ENCODE measurements at places on chromosomes 3 and 15.

DNA sequence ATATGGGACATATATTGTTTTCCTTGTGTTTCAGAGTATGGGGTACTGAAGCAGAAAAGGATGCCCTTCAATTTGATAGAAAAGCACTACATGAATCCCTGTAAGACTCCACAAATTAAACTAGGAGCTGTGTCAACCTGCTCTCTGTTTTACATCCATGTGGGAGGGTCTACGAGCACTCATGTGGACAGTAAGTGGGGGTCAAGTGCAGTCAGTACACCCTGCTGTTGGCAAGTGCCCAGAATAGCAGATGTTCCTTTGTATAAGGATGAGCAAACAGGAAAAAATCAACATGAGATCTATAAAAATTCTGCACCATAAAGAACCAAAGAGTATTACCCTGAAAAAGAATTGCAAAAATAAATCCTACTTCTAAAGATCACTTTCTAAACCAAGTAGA is 659.9 kb downstream of the SI start:
- DNase-seq = no peak

DNA sequence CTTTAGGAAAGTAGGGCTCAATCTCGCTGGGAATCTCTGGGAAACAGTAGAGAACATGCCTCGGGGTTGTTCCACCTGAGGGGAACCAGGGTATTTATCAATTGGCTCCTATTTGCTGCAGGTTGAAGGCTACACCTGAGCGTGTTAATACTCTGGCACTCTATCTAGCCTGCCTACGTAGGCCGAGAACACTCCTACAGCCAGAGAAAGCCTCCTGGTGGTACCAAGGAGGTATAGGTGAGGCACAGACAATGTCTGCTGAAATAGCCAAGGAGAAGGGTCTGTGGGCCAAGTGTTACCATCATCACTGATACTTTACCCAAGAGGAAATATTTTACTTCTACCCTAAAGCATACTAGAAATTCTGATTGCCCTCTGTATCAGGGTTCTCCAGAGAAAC is 341.0 kb upstream of the UBE2E2 start:
- no peak for DNase-seq

DNA sequence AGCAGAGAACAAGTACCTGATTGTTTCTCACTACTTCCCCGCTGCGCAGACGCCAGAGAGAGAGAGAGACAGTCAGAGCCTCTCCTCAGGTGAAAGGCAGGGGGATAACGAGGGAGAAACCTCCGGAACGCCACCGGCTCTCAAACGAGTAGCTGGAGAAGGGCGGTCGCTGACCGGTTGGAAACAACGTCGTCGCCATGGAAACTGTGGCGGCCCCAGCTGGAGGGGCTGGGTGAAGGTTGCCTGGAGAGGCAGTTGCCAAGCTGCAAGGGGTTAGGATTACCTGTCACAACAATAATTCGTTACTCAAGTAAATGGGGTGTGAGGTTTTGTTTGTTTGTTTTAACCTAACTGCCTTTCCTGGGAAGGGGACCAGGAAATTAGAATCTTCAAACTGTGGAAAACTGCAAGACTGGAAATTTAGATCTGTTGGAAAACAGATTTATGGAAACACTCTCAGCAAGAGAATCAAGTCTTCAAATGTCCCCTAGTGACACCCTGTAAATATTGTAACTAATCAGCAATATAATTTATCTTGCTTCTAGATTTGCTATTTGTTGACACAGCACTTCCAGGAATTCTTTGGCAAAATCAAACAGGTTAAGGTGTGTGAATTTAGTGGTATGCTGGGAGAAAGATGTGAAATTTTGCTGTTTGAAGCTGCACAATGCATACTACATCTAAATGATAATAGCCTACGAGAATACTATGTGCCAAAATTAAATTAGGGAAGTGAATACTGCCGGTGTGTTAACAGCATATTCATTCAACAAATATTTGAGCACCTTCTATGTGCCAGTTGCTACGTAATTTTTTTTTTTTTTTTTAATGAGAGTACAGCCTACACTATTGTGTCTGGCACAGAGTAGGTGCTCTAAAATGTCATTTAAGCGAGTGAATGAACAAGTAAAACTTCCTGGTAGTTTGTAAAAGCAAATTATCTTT is at the start of gene DNAH12:
Gene DNAH12 (minus strand): TSS at position 164 of the 945 bp plus-strand sequence. CDS start 1,474 bp downstream, outside the sequence.
- DNase-seq = no peak

- DNase-seq = peak; percentile 49
These were observed 3.3 kb downstream of the VPS8 start for GRCh38 chr3:184815046-184815930.

- DNase-seq = no peak
These were observed 107.0 kb downstream of the ALCAM start for GRCh38 chr3:105473521-105474223.

DNA sequence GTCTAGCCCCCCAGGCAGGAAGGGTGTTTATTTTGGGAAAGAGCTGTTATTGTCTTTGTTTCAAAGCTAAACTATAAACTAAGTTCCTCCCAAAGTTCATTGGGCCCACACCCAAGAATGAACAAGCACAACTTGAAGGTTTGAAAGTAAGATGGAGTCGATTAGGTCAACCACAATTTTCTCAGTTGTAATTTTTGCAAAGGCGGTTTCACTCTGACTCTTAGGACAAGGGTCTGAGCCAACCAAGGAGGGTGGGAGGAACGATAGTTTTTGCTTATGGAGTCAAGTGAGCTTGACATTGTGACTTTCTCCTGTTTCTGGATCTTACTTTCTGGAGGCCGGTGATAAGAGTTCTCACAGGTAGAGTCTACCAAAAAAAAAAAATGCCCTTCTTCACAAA is 5.8 kb upstream of the ZNF770 start:
- DNase-seq = no peak

DNA sequence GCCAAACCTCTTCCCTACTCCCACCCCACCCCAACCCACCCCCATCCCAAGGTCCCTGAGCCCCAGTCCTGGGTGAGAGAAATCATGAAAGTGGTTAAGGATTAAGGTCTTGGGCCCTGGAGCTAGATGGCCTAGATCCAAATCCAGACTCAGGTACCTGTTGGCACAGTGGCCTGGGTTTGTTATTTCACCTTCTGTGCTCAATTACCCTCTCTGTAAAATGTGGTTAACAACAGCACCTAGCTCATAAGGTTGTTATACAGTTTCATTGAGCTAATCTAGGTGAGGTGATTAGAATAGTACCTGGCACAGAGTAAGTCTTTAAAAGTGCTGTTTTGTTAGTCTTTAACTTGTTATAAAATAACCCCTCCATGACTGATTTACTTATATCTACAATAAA is 6.4 kb upstream of the SNUPN start:
- DNase-seq = no peak

GRCh38 chr15:56428821-56429458 is 36.0 kb downstream of the MNS1 start:
- peak; percentile 23 for DNase-seq

GRCh38 chr3:190053919-190054672 is 66.6 kb downstream of the P3H2 start:
- peak; percentile 47 for DNase-seq

GRCh38 chr3:138653567-138653966 is 45.0 kb downstream of the FAIM start:
- DNase-seq = no peak

GRCh38 chr3:66198437-66199088 is 22.2 kb upstream of the SLC25A26 start:
- no peak for DNase-seq

DNA sequence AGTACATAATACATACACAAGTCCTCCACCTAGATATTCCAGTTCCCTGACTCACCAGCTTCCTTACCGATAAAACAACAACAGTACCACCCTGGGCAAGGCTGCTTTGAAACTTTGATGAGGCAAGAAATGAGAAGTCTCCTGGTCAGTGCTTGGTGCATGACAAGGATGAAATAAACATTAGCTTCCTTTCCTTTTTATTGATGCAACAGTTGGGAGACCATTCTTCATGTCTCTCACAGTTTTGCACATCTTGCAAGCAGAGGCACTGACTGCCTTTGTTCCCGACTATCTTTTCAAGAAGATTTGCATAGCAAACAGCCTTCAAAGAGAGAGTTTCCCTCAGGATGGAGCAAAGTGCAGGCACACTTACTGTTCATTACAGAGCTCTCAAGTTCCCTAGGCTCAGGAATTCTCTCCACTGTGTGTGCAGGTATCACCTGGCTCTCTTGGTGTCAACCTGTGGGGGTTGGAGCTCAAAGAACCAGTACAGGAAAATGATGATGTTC is 65.2 kb downstream of the MYLK start:
- DNase-seq = no peak

- no peak for DNase-seq
These were observed 346.1 kb downstream of the EPHB1 start for GRCh38 chr3:135141160-135141559.

- no peak for DNase-seq
These were observed 144.7 kb upstream of the CGNL1 start for GRCh38 chr15:57231559-57231958.

DNA sequence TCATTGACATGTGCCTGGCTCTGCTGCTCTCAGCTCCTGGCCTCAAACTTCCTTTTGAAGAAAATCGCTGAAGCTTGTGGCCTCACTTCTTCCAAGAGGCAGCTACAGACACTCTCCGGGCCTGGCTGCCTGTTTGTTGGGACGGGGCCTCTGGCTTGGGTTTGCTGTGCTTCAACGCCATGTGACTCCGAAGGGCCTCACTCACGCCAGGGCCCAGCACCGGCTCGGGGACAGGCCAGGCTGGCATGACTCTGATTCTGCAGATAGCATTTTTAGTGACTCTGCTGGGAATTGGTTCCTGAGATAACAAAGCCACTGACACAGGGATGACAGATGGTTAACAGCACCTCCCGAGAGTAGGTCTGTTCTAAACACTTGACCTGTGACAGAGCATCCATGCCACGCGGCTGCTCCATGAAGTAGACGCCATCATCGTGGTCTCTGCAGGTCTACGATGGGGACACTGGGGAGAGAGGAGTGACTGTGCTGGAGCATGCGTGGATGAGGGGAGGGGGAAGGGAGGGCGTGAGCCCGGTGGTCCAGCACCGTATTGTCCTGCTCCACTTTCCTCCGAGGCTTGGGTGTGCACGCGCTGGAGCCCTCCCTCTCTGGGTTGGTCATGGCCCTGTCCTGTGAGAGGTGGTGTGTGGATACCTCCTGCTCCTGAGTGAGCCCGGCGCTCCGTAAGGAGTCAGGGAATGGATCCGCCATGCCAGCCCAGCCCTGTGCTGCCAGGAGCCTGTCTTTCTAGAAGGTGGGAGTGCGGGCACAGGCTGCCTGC is 133.6 kb downstream of the TJP1 start:
- no peak for DNase-seq

DNA sequence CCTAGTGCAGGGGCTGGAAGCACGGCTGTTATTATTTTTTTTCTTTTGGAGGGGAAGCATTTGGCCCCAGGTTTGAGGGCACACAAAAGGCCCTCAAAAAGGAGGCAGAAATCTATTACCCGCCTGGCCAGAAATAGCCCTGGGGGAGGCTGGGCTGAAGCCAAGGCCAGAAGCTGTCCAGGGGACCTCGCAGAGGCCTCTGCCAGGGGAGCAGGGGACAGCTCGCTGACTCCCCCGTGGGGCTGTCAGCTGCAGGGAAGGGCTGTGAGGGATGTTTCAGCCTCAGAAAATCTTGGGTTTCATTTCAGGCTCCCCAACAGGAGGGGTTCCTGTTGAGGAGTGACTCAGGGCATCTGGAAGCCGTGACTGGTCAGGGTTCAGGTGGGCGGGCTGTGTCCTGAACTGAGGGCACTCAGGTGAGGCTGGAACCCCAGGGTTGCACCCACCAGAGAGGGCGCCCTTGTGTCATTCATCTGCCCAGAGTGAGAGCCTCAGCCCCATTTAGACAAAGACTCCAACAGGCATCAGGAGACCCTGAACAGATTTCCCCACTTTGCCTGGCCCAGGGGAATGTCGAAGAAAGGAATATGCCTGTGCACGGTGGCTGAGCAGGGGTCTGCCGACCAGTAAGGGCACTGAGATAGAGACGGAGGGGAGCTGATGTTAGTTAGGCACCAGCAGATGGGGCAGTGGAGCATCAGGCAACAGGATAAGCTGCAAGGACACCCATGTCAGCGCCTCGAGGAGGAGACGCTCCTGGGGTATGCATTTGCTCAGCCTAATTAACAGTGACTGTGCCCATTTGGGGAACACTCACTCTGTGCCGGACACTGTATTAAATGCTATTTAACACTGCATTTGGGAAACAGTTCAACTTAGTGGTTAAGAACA is 43.5 kb upstream of the SLC6A11 start:
- no peak for DNase-seq

- no peak for DNase-seq
These were observed 2.1 kb downstream of the RPP25 start for GRCh38 chr15:74954515-74954914.

DNA sequence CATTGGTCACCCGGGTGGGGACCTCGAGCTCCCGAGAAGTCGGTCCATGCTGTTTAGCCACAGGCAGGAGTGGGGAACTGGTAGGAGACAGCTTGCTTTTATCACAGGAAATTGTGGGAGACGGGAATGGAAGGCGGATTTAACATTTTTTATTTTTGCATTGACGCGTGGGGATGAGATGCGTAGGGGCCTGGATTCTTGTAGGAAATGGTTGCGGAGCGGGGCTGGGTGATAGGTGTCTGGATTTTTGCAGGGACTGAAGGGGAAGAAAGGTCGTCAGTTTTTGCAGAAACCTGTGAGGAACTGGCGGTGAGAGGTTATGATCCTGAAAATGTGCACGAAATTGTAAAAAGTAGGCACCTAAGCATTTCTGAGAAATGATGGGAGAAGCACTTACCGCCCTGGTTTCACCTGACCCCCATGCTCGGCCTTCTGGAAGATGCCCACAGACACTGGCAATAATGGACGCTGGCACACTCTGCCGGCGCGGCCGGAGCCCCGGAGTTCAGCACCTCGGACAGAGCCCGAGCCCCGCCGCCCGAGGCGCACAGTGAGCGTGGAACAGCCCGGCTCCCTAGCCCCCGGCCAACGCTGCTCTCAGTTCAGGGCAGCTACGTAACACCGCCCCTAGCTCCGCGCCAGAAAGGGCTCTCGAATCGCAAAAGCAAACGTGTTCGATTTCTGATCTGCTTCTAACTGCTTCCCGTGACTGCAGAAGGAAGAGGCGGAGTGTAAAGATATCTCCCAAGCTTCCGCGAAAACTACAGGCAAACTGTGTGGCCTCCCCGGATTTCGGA is 928 bp downstream of the ANKRD34C start:
- peak; percentile 24 for DNase-seq

- no peak for DNase-seq
These were observed 85.8 kb downstream of the RPLP1 start for GRCh38 chr15:69538379-69538778.

Measured in kidney capillary endothelial cell (primary cell).